ENCODE measurements at places on chromosomes 11 and 22. TPM values are rescaled to one million over a fixed set of nuclear protein-coding genes. Genes with fewer than 3 reads are reported as not detected.

Gene ISX
- not detected for total RNA-seq

Gene CSNK2A3
- 0.18 TPM for total RNA-seq

Gene SMDT1
- total RNA-seq: 98.6 TPM

Gene C11orf58
- total RNA-seq: 116 TPM

Gene RPS19BP1
- total RNA-seq: 67.7 TPM

Gene TESMIN
- total RNA-seq: 7.6 TPM

Gene OR2AT4
- total RNA-seq: not detected

Gene ZNRF3
- 0.82 TPM for total RNA-seq

Gene ZDHHC13
- 27.8 TPM for total RNA-seq
